ENCODE measurements at places on chromosomes 13 and 19.

DNA sequence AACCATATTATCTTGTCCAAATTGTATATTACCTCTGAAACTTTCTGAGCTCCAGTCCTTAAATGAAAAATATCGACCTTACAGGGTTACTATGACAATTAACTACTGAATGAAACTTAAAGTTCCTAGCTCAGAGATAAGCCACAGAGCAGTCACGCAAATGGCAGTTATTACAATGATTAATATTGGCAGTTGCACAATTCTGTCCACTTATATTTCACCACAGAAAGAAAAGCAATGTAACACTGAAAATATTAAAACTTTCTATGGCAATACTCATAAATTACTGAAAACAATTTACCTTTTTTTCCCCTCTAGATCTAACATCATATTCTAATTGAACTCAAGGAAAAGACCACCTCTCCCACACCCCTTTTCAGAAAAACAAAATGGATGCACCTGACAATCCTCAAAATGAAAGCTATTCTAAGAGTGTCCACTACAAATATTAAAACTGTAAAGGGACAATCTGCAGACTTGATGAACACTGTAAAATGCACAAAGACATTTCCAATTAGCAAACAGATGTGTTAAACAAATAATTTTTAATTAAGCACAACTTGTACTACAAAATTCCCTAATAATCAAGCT is 14.6 kb downstream of the LNX2 start:
- no peak for DNase-seq

DNA sequence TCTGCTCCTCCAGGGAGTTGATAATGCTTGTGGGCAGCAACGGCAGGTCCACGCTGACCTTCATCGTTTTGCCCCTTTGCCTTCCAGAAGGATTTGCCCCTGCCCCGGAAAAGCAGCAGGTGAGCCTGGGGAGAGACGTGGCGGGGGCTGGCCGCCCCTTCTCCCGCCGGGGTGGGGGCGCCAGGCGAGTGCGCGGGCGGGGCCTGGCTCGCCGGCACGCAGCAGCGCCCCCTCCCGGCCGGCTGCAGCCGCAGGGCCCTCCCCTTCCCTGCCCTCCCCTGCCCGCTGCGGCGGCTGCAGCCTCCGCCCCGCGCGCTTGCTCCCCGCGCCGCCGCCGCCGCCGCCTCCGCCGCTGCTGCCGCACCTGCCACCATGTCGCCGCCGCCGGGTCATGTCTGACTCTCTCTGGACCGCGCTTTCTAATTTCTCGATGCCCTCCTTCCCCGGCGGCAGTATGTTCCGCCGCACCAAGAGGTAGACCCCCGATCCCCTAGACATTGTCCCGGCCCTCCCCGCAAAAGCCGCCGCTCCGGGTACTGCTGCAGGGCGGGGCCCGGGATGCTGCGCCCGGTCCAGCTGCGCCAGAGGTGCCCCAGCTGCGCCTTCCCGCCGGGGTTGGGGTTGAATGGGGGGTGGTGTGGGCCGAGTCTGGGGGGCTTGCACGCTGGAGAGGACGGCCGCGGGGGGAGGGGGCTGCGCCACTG is at the start of gene MAST1:
MAST1 (plus strand) TSS at position 334 of the 704 bp plus-strand sequence; CDS start at position 392, 58 bp downstream.
- DNase-seq = no peak

DNA sequence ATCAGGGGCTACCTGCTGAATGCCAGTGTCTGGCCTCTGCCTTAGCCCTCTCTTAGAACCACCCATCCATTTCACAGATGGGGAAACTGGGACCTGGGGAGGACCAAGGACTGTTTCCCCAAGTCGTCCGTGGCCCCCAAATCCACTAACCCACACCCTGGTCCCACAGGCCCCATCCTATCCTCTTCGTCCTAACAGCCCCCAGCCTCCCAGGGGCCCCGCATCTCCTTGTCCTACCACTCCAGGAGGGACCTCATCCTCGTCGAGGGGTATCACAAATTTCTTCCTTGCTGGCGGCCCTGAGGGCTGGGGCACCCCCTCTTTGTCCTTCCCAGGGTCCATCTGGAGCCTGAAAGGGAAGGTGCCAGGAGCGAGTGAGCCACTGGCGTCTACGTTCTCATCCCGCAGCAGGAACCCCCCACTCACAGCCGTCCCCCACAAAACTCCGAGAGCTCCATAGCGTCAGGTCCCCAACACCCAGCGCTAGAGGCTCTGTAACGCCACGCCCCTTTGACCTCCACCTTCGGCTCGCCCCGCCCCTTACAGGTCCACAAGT is 606 bp downstream of the ERCC1 start:
- DNase-seq = no peak

DNA sequence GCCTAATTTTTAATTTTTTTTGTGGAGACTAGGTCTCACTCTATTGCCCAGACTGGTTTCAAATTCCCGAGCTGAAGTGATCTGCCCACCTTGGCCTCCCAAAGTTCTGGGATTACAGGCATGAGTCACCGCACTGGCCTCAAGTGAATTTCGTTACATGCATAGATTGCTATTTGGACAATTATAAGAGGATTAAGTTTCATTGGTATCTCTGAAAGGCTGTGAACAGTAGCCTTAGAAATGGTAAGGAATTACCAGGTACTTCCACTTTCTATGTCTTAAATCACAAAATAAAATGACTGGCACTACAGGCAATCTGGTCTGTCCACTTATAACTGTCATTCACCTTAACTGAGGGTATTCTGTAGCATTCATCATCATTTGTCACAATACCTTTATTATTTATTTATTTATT is 2.9 kb upstream of the CCDC9 start:
- DNase-seq = no peak

Data from hippocampal formation (tissue), 2 donors.